ENCODE measurements at places on chromosomes 1 and 21. TPM values are rescaled to one million over a fixed set of nuclear protein-coding genes. Genes with fewer than 3 reads are reported as not detected.

Gene RHD
- total RNA-seq = 0.15 TPM

Gene CREB3L4
- total RNA-seq = 9.8 TPM

Gene ZMPSTE24
- 21.0 TPM for total RNA-seq

Gene ACTL8
- not detected for total RNA-seq

Gene TNNT2
- total RNA-seq = not detected

Gene ATP6V1G3
- not detected for total RNA-seq

Gene DMRTA2
- not detected for total RNA-seq

Gene FCN3
- not detected for total RNA-seq

Measured in CD4-positive, alpha-beta memory T cell (primary cell).